NCI-H2029 (cell line): ENCODE measurements at places on chromosomes 5 and 9.
A peak's percentile ranks its signal among the peaks of the same experiment; 100 is the strongest.

GRCh38 chr9:120890320-120891244 lies 13.6 kb upstream of the PHF19 start:
- DNase-seq: peak; percentile 66

- no peak for DNase-seq
These were observed 4.6 kb upstream of the SERINC5 start for GRCh38 chr5:80260461-80260860.

- no peak for DNase-seq
These were observed 58.4 kb upstream of the DAB2IP start for GRCh38 chr9:121593066-121593465.

- DNase-seq: no peak
These were observed 173.6 kb downstream of the ISL1 start for GRCh38 chr5:51556833-51557232.

- DNase-seq: no peak
These were observed 14.3 kb downstream of the CEL start for GRCh38 chr9:133075925-133076630.

GRCh38 chr5:179820483-179821297 lies at the start of gene SQSTM1:
Gene SQSTM1 (plus strand): TSS chr5:179820905. CDS start chr5:179820937, 32 bp downstream.
- DNase-seq: peak; percentile 61

- no peak for DNase-seq
These were observed 15.9 kb downstream of the ANXA1 start for GRCh38 chr9:73167614-73168013.

DNA sequence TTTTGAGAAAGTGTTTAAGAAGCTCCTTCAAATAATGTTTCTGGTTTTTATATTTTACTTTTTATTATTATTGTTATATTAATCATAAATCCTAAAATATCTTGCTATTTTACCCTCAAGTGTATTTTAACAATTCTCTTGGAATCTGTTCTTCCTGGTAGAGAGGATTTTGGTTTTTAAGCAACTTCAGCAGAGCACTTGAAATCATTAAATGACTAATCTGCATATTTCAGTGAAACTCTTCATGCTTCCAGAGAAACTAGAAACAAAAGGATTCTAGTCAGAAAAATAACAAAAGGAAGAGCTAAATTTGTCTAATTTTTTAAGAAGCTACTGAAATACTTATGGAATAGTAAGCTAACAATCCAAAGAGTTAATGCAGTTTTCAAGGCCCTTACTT lies 1057.3 kb downstream of the TLE1 start:
- DNase-seq: no peak

DNA sequence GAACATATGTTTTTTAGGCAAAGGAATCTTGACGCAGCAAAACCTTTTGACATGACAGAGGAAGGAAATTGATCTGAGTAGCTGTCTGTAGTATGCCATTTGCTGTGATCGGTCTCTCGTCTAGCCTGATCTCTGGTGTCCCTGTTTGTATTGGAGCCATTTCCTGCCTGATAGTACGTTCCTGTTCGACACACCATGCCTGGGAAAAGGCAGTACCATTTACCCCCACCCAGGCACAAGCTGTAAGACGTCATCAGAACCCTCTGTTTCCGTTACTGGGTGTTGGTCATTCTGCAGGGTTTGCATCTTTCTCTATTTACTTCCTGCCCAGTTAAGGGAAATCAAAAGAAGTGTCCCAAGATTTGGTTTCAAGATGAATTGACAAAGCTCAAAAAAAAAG lies 129.7 kb downstream of the CEMIP2 start:
- DNase-seq: no peak

DNA sequence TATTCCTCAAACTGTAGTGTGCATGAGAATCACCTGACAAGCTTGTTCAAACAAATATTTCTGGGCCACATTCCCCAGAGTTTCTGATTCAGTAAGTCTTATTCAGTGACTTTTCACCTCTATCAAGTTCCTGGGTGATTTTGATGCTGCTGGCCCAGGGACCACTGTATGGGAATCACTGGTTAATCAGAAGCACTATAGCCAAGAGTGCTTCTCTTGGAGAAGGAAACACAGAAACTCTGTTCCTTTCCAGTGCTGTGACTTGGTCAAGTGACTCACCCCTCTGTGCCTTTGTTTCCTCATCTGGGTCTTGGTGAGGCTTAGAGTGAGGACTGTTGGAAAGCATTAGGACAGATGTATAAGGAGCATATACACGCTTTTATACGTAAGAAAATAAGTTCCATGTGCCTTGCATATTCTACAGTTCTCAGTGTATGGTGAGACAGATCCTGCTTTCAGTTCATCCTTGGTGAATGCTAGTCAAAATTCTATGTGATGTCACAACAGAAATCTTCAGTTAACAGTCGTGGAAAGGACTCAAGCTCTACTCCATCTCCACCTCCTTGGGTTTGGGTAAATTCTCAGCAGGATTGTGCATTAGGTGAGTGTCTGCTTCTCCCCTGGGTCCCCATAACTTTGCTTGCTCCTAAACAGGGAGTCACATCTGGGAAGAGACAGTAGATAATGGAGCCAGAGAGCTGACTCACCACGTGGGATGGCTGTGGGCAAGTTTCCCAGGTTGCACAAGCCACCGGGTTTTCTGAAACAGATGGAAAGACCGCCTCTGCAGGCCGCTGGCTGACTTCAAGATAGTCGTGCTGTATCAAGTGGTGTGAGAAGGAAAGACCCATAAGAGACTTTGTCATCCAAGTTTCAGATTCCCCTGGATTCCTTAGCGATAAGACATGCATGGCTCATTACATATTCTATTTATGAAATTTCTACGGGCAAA lies 117.0 kb downstream of the NXNL2 start:
- DNase-seq: no peak

- peak; percentile 7 for DNase-seq
These were observed 382.1 kb downstream of the CDH18 start for GRCh38 chr5:19605846-19606407.

- no peak for DNase-seq
These were observed 25.4 kb upstream of the TTLL11 start for GRCh38 chr9:122118343-122119165.

GRCh38 chr5:92662741-92663140 lies 918.3 kb downstream of the NR2F1-AS1 start:
- DNase-seq: no peak

- no peak for DNase-seq
These were observed 36.5 kb downstream of the PPIC start for GRCh38 chr5:122999947-123000563.
